ENCODE measurements at places on chromosomes 5 and 9.

DNA sequence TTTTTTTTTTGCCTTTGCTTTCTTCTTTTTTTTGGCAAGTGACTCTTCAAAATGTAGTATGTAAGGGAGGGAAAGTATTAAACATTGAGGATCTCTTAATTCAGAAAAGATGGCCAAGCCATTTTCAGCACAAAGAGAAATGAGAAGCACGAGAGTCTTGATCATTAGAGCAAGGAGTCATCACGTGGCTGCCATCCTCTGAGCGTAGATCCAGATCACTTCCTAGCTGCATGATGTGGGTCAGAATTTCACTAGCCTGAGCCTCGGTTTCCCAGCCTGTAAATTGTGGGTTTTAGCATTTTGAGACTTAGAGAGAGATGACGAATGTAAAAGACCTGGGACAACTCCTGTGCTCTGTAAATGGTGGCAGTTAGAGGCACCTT, 312.9 kb downstream of the ARHGEF28 start:
- no peak for DNase-seq

DNA sequence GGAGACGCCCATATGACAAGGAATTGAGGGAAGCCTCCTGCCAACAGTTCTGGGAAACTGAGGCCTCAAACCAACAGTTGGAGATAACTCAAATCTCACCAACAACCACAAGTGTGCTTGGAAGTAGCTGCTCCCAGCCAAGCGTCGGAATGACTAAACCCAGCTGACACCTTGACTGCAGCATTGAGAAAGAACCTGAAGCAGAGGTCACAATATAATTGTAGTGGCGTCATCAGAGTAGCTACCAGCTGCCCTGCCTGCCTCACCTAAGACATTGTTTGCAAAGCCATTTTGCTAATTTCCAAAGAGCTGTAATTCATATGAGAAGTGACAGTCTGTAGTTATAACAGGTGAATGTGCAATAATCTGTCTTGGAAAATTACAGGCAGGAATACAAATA, 40.8 kb upstream of the ANKRD31 start:
- no peak for DNase-seq

GRCh38 chr5:53037141-53037859, 48.1 kb downstream of the ITGA2 start:
- peak; percentile 4 for DNase-seq

- no peak for DNase-seq
Measured at GRCh38 chr5:143413958-143414669, 10.6 kb upstream of the NR3C1 start.

DNA sequence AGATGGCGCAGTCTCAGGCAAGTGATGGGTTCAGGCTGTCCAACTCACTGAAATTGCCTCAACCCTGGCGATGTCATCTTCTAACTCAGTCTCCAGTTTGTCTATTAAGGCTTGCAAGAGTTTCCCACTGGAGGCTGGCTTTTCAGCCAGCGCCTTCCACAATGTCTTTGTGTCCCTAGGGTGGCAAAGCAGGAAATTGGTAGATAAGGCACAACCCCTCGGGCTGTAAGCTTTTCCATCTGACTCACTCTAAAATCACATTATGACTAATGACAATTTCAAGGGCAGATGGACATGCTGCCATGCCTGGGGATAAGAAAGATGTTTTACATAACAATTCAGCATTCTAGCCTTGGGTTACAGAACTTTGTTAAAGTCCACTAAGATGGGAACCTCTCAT, 61.9 kb downstream of the MROH2B start:
- no peak for DNase-seq

- DNase-seq: no peak
Measured at GRCh38 chr5:142981886-142982820, 212.0 kb downstream of the ARHGAP26 start.

GRCh38 chr9:18457510-18457909, 16.4 kb upstream of the ADAMTSL1 start:
- no peak for DNase-seq

DNA sequence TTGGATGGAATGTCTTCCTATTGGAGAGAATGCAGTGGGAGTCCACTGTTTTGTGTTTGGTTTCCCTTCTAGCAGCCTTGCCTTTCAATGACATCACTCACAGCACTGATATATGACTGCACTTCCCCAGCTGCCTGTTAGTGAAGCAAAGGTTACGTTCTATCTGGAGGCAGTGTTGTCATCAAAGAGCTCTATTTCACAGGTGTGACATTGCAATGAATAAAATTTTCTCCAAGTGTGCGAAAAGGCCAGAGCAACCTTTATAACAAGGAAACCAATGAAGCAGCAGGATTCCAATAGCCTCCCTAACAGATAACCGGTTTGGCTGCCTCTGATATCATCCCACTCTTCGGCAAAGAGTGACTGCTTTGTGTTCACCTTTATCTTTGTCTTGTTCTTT, 523.5 kb upstream of the ZNF608 start:
- DNase-seq: no peak

DNA sequence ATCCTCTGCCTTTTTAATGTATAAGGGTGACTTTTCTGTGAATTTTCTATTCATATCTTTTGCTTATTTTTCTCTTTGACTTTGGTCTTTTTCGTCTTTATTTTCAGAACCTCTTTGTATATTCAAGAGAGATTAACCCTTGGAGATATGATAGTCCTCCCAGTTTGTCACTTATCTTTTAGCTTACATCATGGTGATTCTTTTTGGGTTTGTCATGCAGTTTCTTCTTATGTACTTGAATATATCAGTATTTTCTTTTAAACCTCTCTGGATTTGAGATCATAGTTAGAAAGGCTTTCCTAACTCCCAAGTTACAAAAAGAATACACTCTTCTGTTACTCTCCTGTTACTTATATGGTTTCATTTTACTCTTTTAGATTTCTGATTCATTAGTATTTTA, 27.5 kb upstream of the GPR21 start:
- DNase-seq: no peak

DNA sequence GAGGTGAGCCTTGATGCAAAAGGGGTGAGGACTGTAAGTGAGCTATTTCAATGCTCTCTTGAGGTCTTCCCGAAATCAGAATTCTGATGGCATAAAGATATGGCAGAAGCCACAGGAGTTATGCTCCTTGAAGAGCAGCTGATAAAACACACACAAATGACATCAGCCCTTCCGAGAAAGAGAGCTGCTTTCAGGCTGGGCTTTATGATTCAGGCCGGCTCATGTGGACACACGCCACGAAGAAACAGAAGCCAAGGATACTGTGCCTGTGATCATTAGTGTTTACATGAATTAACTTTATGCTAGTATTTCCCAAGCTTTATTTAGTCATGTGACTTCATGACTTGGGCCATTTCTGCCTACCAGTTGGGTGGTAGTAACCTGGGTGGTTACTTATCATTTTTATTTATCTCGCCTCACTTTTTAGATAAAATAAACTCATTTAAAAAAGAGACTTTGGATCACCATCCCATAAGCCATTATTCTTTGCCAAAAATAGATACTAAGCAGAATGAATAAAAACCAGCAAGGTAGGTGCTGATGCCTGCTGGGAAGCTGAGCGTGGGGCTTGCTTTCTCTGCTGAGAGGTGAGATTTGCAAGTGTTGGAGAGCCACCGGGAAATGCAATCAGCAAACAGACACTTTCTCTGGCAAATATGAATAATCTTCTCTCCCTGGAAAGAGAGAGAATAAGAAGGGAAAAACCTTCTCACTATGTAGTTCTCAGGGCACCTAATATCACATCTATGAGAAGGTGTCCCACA, 73.0 kb upstream of the SLC25A51 start:
- DNase-seq: no peak

Measured in AML-193 (cell line).